Keratinocyte (primary cell): ENCODE measurements at places on chromosomes 5 and 9. TPM values are rescaled to one million over a fixed set of nuclear protein-coding genes. Genes with fewer than 3 reads are reported as not detected.

GRCh38 chr5:5826911-5827310, 404.4 kb downstream of the ICE1 start:
- DNase-seq = no peak
- no peaks in the 10 kb centered on the region for H3K36me3 ChIP-seq
- H3K4me3 ChIP-seq = no peak overlapping the region
- H3K4me1 ChIP-seq = no peaks in the 10 kb centered on the region

GRCh38 chr5:96909435-96909834, 26.4 kb upstream of the LNPEP start:
- no peak overlapping the region for H3K27ac ChIP-seq
- H3K4me3 ChIP-seq = no peak overlapping the region
- no peaks in the 10 kb centered on the region for H3K27me3 ChIP-seq
- H3K4me1 ChIP-seq = no peaks in the 10 kb centered on the region
- no peak for DNase-seq

GRCh38 chr9:129476821-129477611, 143.9 kb downstream of the C9orf50 start:
- H3K4me1 ChIP-seq = peaks cover 11% of the 10 kb centered on the region
- no peak for DNase-seq
- no peak overlapping the region for H3K27ac ChIP-seq
- no peak overlapping the region for H3K4me3 ChIP-seq
- H3K36me3 ChIP-seq = no peaks in the 10 kb centered on the region

GRCh38 chr5:134547579-134547978, 22.1 kb downstream of the JADE2 start:
- H3K4me3 ChIP-seq = no peak overlapping the region
- no peak for DNase-seq
- peaks cover 21% of the 10 kb centered on the region for H3K36me3 ChIP-seq
- peaks cover 25% of the 10 kb centered on the region for H3K4me1 ChIP-seq

Gene IFNA13
- polyA plus RNA-seq = not detected in 3 replicates

Gene SAP30L
- polyA plus RNA-seq = 19.8 to 42.1 TPM (median 29.1 TPM) in 3 replicates

GRCh38 chr5:124554746-124555578, 191.5 kb downstream of the ZNF608 start:
- no peaks in the 10 kb centered on the region for H3K27me3 ChIP-seq
- H3K36me3 ChIP-seq = no peaks in the 10 kb centered on the region
- no peak overlapping the region for H3K4me3 ChIP-seq
- H3K4me1 ChIP-seq = no peaks in the 10 kb centered on the region

Gene LTC4S
- polyA plus RNA-seq = 0.30 TPM in 1 of 3 replicates, not detected in the others

- DNase-seq = no peak
- no peaks in the 10 kb centered on the region for H3K27me3 ChIP-seq
- no peak overlapping the region for H3K27ac ChIP-seq
Measured at GRCh38 chr5:123987956-123988355, 476.0 kb downstream of the CSNK1G3 start.

Gene PRRT1B
- not detected in 3 replicates for polyA plus RNA-seq

DNA sequence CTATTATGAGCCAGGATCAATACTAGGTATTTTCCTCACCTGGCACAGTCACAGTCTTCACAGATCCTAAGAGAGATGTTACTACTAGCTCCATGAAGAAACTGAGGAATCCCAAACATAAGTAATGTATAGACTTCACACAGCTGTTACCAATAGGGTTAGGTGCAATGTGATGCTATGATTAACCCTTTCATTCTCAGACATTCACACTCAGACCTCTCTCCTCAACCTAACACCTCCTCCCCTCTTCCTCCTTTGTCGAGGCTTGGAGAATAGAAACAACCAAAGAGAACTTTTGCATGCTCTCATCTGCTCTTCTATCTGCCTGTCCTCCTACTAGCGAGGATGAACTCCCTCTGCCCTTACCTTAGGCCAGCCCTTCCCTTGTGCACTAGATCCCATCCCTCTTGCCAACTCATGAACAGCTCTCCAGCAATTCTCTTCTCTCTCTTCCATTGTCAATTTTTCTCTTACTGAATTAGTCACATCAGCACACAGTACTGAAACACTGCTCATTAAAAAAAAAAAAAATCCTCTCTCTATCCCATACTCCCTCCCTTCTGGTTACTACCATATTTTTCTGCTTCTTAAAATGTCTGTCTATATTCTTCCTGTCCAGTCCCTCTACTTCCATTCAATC, 47.7 kb downstream of the MAPKAP1 start:
- no peaks in the 10 kb centered on the region for H3K36me3 ChIP-seq
- no peaks in the 10 kb centered on the region for H3K27me3 ChIP-seq
- peaks cover 22% of the 10 kb centered on the region for H3K4me1 ChIP-seq
- no peak for DNase-seq

Gene OR1L6
- polyA plus RNA-seq = not detected in 3 replicates

GRCh38 chr9:108816037-108816436, 39.7 kb downstream of the ACTL7B start:
- H3K27me3 ChIP-seq = no peaks in the 10 kb centered on the region
- H3K27ac ChIP-seq = no peak overlapping the region
- DNase-seq = no peak
- peaks cover 18% of the 10 kb centered on the region for H3K4me1 ChIP-seq

GRCh38 chr9:72995131-72996024, 42.5 kb upstream of the ALDH1A1 start:
- H3K36me3 ChIP-seq = no peaks in the 10 kb centered on the region
- H3K4me3 ChIP-seq = no peak overlapping the region
- no peak overlapping the region for H3K27ac ChIP-seq
- DNase-seq = no peak
- no peaks in the 10 kb centered on the region for H3K4me1 ChIP-seq
- H3K27me3 ChIP-seq = no peaks in the 10 kb centered on the region

GRCh38 chr9:132519033-132519432, 63.4 kb upstream of the BARHL1 start:
- H3K27me3 ChIP-seq = peaks cover 10% of the 10 kb centered on the region
- no peaks in the 10 kb centered on the region for H3K4me1 ChIP-seq
- no peak overlapping the region for H3K27ac ChIP-seq
- no peak for DNase-seq
- H3K36me3 ChIP-seq = no peaks in the 10 kb centered on the region
- no peak overlapping the region for H3K4me3 ChIP-seq

GRCh38 chr5:62681117-62681850, 102.7 kb downstream of the LRRC70 start:
- no peak overlapping the region for H3K27ac ChIP-seq
- no peaks in the 10 kb centered on the region for H3K27me3 ChIP-seq
- H3K36me3 ChIP-seq = no peaks in the 10 kb centered on the region
- H3K4me1 ChIP-seq = no peaks in the 10 kb centered on the region

- no peaks in the 10 kb centered on the region for H3K4me1 ChIP-seq
- H3K4me3 ChIP-seq = no peak overlapping the region
- peaks cover 8% of the 10 kb centered on the region for H3K27me3 ChIP-seq
- no peaks in the 10 kb centered on the region for H3K36me3 ChIP-seq
- no peak for DNase-seq
Measured at GRCh38 chr5:133497608-133498348, 114.6 kb downstream of the FSTL4 start.

DNA sequence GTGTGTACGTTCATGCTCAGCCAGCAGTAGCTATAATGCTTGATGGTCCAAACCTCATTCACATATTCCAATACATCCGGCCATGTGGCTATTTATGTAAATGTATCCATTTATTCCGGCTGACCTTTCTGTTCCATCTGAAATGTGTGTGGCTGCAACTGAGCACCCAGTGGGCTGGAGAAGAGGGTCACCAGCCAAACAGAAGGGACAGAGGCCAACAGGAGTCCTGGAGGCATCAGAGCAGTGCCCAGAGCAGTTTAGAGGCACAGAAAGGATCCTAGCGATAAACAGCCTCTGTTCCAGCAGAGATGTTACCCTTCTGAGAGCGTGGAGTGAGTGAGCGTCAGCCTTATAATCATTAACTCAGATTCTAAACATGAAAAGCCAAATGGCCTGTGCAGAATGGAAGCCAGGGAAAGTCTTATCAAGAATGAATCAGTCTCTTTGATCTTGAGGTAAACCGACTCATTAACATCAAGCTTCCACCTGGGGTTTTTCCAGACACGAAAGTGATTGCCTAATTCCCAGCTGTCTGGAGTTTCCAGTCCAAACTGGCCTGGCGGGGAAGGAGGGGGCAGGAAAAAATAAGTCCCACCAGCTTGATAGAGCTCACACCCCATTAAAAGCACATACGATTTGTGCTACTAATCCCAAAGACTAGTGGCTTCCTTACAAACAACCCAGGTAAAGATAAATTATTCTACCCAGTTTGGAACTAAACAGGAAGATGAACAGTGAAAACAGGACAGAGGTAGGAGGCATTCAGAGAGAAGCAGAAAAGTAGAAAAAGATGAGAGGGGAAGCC, 55.7 kb downstream of the SUSD1 start:
- H3K4me1 ChIP-seq = peaks cover 19% of the 10 kb centered on the region
- H3K27ac ChIP-seq = peak overlapping the region; percentile 77
- peak; percentile 77 for DNase-seq

Gene TICAM2
- polyA plus RNA-seq = 0.06 TPM in 1 of 3 replicates, not detected in the others

DNA sequence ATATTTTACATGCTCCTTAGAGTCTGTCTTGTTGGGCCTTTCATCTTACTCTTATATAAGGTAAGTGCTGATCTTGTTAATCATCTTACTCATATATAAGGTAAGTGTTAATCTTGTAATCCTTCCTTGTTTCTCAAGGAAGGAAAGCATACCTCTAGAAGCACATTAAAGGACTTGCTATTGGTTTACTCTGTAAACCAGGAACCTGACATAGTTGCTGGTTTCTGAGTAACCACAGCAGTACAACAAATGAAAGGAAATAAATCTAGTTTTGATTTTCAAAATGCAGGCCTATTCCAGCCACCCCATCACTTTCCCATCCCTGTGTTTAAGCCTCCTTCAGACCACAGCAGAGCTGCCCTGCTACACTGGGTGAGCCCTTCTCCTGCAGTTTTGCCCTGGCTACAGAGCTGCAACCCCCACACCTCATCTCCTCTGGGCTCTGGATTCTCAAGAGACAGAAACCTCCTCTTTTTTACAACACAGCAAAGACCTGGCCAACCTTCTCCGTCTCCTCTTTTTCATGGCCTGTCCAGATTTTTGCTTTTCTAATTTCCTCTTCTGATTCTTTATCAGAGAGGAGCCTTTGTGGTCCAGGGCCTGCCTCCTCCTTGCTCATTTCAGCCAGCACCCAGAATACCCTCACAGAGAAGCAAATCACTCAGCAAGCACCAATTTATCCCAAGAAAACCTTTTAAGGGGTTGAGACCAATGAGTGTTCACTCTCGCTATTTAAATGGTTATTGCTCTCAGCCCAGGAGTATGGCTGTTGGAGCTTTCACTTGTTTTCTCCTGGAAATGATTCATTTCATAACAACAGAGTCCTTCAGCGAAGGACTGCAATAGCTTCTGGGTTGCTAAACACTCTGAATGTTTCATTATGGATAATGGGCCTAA, 103.2 kb downstream of the FSTL4 start:
- H3K4me1 ChIP-seq = no peaks in the 10 kb centered on the region
- H3K4me3 ChIP-seq = no peak overlapping the region
- no peak overlapping the region for H3K27ac ChIP-seq
- H3K27me3 ChIP-seq = peaks cover 11% of the 10 kb centered on the region
- DNase-seq = no peak
- H3K36me3 ChIP-seq = no peaks in the 10 kb centered on the region

Gene TMEM174
- polyA plus RNA-seq = not detected in 3 replicates

- no peak overlapping the region for H3K4me3 ChIP-seq
- H3K36me3 ChIP-seq = no peaks in the 10 kb centered on the region
- no peaks in the 10 kb centered on the region for H3K4me1 ChIP-seq
- no peak overlapping the region for H3K27ac ChIP-seq
Measured at GRCh38 chr9:89006267-89006666, 15.0 kb downstream of the S1PR3 start.

DNA sequence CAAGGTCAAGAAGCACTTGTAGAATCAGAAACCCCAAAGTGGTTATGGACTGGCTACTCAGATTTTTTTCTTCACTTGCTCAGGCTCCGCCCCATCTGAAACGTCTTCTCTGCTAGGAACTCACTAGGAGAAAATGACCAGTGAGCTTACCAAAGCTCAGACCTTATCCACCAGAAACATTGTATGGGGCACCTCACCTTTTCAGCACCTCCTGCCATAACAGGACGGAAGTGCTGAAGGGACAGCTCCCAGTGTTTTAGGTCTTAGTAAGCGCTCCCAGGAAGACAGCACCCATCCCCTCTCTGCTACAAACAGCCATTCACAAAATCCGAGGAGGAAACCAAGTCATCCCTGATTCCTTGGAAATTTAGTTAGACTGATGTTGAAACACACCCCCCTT, 1.2 kb upstream of the GABRA1 start:
- H3K4me1 ChIP-seq = no peaks in the 10 kb centered on the region
- H3K27me3 ChIP-seq = peaks cover 4% of the 10 kb centered on the region
- no peak overlapping the region for H3K4me3 ChIP-seq

Gene HAND1
- polyA plus RNA-seq = not detected in 3 replicates

GRCh38 chr5:160906090-160906489, 54.1 kb upstream of the ATP10B start:
- no peaks in the 10 kb centered on the region for H3K4me1 ChIP-seq
- H3K27me3 ChIP-seq = no peaks in the 10 kb centered on the region
- no peaks in the 10 kb centered on the region for H3K36me3 ChIP-seq
- no peak overlapping the region for H3K27ac ChIP-seq
- H3K4me3 ChIP-seq = no peak overlapping the region

GRCh38 chr5:143180751-143181150, 222.7 kb downstream of the NR3C1 start:
- no peaks in the 10 kb centered on the region for H3K36me3 ChIP-seq
- H3K27me3 ChIP-seq = no peaks in the 10 kb centered on the region
- no peak overlapping the region for H3K27ac ChIP-seq
- H3K4me1 ChIP-seq = peaks cover 30% of the 10 kb centered on the region
- DNase-seq = no peak
- no peak overlapping the region for H3K4me3 ChIP-seq

GRCh38 chr5:162067162-162067561, 411 bp upstream of the GABRG2 start:
- no peaks in the 10 kb centered on the region for H3K4me1 ChIP-seq
- no peaks in the 10 kb centered on the region for H3K27me3 ChIP-seq
- H3K4me3 ChIP-seq = no peak overlapping the region
- no peak for DNase-seq

Gene KLF9
- 2.4 to 4.5 TPM (median 3.0 TPM) in 3 replicates for polyA plus RNA-seq

DNA sequence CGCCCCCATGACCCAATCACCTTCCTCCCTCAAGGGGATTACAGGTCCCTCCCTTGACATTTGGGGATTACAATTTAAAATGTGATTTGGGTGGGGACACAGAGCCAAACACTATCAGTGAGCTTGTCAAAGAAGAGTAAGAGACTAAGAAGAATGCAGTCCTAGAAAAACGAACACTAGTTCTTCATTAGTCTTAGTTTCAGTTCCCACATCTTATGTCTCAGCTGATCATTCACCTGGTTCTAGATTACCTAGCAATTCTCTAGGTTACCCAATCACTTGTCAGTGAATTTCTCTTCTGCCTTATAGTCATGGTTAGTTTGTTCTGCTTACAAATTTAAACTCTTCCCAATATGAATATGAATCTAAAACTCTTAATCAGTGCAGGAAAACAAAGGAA, 251.5 kb downstream of the COX7C start:
- no peak overlapping the region for H3K4me3 ChIP-seq
- H3K4me1 ChIP-seq = no peaks in the 10 kb centered on the region
- no peaks in the 10 kb centered on the region for H3K27me3 ChIP-seq
- no peak for DNase-seq
